Activated naive CD8-positive, alpha-beta T cell treated with anti-CD3 and anti-CD28 coated beads, Interleukin-2, amount 10 ng/mL, durations not matched to agents 7 days and 5 days (primary cell): ENCODE measurements at places on chromosomes 2 and 18.

DNA sequence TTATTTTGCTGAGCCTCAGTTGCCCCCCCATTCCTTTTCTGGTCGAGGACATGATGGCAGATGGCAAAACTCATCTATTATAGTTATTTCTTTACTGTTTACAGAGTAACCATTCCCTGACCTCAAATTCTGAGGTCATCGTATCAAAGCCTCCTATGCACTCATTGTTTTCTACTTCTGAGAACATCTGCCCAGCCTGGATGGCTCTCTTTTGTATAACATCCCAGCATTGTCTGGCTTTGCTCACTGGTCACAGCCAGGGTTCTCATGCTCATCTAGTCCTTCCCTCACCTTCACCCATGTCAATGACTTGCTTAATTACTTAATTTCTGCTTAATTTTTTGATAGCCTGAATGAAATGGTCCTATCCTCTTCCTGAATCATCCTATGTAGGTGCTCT, 472.1 kb downstream of the PARD3B start:
- DNase-seq = no peak

- no peak for DNase-seq
Observed at GRCh38 chr2:113202305-113203216, 28.8 kb downstream of the PSD4 start.

- DNase-seq = no peak
Observed at GRCh38 chr18:40577981-40578365, 1377.1 kb upstream of the PIK3C3 start.

DNA sequence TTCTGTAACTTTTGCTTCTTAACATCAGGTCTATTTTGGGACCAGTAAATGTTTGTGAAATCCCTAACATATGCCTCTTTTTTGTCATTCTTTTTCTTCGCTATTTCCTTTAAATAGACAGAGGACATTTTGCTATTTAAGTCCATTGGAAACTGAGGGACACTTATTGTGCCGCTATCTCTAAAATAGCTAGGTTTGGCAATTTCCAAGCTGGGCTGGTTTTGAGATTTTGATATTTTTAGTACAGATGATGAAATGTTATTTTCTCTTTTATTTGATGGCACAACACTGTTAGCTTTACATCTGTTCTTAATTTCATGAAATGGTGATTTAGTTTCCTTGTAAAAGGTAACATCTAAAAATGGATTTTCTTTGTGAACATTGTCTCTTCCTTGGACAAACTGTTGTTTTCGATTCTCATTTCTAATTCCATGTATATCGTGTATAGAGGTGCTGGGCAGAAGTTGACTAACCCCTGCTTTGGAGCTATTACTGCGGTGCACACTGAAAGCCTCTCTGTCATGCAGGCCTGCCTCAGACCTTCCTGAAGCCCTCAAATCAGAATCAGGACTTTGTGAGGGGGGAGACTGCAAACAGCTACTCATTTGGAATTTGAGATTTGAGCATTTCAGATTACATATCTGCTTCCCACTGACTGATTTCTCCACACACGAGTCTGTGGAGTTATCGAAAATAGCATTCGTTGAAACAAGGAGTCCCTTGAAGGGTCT, 594 bp downstream of the RAD51AP2 start:
- DNase-seq = no peak

DNA sequence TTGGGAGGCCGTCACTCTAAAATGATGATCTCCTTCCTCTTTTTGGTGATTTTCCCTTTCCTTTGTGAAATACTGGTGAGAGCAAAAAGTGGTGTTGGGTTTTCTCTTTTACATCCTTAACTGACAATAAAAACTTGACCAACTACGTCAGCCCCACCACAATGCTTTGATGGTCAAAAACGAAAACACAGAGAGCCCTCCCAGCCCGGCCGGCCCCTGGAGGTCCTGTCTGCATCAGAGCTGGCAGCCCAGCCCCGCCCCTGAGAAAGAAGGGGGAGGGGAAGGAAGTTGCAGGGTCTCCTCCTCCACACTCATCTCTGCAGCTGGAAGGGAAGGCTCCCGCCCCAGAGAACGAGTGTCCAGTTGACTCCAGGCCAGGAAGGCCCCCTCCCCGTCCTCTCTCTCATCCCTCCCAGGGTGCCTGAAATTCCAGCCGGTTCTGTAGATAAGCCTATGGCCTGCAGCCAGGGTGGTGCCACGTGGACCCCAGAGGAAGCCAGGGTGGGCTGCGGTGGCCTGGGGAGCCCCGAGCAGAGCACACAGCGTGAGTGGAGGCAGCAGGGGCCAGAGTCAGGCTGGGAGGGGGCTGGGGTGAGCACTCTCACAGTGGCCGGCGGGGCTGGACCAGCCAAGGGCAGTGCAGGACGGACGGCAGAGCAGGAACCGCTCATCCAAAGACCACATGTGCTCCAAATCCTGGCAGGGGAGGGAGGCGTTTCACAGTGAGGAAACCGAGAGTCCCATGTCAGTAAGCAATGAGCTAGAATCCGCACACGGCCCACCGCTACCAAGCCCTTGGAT, 19.8 kb downstream of the BIN1 start:
- DNase-seq = no peak

GRCh38 chr2:215320102-215320501, 8.2 kb downstream of the ATIC start:
- no peak for DNase-seq

DNA sequence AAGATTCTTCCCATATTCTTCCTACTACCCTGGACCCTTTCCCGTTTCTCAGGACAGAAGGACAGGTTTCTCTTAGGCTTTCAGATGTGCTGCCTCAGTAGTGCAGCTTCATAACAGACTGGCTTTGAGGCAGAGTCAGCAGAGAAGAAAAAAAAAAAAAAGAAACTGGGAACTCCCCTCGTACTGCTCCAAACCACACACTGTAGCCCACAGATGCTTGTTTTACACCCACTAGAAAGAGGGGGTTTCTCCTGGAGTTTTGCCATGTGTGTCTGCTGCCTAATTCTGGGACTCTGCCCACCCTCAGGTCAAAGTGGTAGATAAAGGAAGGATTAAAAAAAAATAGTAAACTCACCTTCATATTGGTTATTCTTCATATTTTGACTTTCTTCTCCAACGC, 95.9 kb downstream of the NCOA1 start:
- no peak for DNase-seq
